NCI-H1930 (cell line): ENCODE measurements at places on chromosomes 12 and 14.

DNA sequence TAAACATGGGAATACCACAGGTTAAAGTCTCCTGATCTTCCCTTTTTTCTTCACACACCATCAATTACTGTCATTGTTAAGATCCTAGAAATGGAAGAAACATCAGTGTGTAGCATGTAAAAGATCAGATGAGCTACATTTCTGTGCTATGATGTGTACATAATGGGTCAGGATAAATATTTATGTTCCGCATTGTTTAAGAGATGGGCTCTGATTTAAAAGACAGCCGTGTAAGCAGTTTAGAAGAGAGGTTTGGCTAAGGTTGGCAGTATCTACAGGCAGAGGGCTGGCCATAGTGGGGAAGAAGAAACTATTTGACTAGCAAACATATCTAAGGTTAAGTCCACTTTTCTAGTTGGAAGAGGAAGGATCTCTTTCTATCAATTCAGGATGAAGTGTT is 49.4 kb downstream of the LRRC9 start:
- no peak for DNase-seq

- DNase-seq: no peak
These were observed 167.9 kb downstream of the FSCB start for GRCh38 chr14:44339231-44339630.

DNA sequence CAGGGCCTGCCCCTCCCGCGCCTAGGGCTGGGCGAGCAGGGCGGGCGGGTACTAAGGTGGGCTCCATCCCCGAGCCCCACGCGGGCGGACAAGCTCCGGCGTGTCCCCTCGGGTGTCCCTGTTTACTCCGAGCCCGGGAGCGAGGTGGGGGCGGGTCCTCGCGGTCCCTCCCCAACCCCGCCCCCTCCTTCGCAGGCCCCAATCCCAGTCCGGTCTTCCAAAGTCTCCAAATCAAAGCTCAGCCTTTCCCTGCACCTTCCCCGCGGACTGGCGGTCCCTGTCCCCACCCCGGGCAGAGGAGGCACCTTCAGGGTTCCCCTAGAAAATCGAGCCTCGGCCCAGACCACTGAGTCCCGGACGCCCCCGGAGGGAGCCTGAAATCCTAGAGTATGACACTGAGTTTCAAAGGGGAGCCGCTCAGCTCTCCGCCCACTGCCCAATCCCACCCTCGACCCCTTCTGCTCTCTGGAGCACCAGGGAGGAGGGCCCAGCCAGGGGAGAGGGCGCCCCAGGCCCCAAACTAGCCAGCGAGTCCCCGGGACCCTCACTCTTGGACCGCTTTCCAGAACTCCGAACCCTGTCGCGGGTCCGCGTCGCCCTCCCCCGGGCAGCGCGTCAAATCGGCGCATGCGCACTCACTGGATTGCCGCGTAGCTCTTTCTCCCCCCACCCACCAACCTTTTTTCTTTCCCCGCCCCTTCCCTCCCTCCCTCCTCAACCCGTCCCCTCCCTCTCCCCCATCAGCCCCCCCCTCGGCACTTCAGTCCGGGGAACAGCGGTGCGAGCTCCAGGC is at the start of gene LRP1:
TSS of gene LRP1 (plus strand) at position 758 of the 793 bp plus-strand sequence. CDS start 482 bp downstream, outside the sequence.
- DNase-seq: peak; percentile 77

DNA sequence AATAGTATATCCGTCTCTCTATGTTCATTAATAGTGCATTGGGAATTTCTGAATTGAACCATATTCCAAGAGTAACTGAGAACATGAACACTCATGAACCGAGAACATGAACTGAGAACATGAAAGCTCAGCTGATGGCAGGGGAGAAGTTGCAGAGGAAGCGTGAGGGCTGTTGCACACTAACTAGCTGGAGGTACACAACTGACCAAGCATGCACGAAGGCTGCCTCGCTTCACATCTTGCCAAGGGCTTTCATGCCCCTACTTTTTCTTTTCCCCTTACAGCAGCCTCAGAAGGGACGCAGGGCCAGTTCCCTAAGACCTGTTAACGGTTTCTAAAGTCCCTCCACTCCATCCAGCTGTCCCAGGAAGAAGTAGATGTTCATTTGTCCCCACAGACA is 4.3 kb downstream of the RNASE1 start:
- DNase-seq: no peak

DNA sequence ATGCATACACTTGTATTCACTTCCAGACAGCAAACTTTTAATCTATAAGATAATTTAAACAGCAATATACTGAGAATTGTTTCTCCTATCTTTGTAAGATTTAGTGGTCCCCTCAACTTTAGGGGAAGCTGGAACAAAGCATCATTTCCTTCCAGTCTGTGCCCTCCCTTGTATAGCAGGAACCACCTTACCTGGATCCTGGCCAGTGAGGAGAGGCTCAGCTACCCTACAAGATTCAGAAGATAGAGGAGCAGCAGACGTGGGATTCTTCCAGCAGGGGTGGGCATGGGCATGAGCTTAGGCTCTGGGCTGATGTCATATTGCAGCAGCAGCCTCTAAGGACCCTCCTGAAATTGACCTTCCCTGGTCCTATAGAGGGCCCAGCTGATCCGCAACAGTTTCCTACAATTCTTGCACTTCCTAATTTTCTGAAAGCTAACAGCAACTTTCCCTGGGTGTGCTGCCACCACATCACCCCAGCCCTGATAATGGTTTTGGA is 21.3 kb downstream of the MOK start:
- no peak for DNase-seq

DNA sequence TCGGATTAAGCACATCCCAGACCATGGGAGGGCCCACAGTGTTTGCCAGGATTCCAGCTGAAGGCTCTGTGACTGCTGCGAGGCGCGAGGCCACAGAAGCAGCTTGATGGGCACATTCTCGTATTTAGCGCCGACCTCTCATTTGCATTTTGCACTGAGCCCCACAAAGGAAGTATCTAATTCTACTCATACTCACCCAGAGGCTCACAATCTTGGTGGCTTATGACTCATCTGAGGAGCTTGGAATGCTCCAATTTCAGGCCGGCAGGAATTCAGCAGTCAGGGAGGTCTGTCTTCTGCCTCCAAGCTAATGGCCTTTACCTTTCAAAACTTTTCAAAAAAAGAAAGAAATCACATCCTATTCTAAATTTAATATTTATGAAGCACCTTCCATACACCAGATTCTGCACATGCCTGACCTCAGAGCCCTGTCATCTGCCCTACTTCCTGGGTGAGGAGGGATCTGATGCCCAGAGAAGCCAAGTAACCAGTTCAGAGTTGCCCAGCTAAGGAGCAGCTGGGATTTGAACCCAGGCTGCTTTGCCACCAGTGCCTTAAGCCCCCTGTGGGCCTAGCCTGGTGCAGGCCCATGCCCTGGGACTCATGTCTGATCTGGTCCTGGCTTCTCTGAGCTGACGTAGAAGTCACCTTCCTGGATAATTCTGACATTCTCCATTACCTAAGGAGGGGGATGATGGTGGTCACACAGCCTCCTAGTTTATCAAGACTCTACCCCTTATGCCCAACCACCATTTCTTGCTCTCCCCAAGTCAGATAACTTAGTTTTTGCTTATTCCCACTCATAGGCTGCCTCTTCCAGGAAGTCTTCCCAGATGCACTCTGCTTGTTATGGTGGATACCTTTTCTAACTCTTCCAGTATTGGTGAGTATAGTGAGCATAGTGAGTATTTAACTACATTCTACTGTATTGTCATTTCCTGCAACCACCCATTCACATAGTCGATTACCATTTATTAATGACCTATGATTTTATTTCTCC is 198.9 kb downstream of the RBM19 start:
- no peak for DNase-seq

GRCh38 chr14:42872786-42873185 is 1266.1 kb downstream of the LRFN5 start:
- DNase-seq: no peak

- DNase-seq: no peak
These were observed 40.8 kb downstream of the SPATA7 start for GRCh38 chr14:88426271-88426670.

DNA sequence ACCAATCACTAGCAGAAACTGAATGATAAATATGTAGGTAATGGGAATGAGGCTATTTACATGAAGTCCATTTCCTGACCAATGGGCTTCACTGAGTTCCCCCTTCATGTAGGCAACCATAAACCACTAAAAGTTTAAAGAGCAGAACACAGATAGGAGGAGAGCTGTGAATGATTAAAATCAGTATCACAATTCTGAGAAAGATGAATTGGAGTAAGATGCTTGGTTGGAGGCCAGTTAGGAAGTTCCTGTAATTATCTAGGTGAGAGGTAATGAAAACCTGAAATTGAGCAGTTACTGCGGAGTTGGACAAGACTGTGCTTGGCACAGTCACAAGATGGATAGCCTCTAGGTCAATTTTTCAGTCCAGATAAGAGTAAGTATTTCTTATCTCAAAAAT is 56.6 kb downstream of the GALNT4 start:
- DNase-seq: no peak

GRCh38 chr12:92558215-92558773 is 144.5 kb upstream of the PLEKHG7 start:
- no peak for DNase-seq

GRCh38 chr12:6074979-6075585 is 49.4 kb downstream of the VWF start:
- no peak for DNase-seq

GRCh38 chr12:44677724-44678123 is 198.4 kb downstream of the NELL2 start:
- DNase-seq: no peak

- no peak for DNase-seq
These were observed 121.9 kb downstream of the PDE3A start for GRCh38 chr12:20490213-20490612.

DNA sequence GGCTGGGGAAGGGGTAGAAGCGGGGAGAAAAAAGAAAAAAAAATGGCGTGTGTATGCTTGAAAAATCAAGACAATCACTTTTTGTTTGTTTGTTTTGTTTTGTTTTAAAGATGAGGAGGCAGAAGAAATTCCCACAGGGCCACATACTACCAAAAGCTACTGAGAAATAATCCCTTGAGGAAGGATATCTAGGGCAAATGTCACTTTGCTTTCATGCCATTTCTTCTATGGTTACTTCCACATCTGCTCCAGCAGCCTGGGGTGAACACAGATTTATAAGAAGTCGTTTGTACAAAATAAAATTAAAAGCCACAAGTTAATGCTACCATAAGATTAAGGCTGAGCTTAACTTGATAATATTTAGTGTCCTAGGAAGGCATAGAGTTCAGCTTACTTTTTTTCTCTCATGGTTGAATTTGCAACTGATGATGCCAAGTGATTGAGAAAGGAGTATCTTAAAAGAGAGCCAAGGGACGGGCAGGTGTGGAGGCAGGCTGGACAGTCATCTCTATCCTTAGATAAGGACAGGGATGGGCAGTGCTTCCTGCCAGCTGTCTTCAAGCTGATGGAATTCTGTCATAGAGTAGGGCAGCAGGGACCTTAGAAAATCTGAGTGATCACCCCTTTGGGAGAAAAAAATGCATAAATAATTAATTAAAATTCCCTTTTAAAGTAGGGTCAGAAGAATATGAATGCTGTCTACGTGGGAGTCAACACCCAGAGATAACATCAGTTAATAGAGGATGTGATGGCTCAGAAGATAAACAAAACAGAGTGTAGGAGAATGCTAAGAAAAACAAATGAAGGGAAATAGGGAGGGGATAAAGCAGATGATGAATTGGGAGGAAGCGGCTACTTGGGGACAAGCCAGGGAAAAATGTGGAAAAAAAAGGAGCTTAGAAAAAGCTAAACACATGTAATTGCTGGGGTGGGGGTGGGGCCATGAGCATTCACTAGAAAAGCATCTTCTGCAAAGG is 57.1 kb downstream of the DYRK2 start:
- DNase-seq: no peak

- DNase-seq: no peak
These were observed 4.9 kb upstream of the WIF1 start for GRCh38 chr12:65125975-65126374.

DNA sequence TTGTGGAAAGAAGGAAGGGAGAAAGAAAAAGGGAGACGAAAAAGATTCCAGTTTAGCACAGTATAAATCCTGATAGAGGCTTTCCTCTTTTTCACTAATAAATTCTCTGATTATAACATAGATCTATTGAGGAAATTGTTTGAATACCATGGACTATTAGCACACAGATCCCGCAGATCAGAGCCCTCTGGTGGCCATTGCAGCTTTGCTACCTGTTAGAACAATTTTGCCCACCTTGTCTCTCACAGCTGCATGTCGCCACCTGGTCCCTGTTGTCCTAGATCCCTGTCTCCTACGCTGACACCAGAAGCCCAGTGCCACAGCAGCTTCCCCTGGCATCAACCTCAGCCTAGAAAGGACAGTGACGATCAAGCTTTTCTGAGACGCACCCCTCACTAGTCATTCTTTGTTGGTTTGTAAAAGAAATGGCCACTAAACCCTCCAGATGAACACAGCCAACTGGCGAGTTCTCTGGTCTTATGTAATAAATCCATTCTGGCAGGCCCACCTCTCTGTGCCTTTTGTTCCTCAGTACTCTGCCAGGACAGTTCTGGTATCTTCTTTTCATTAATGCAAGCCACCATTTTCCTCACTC is 9.9 kb downstream of the GPHB5 start:
- no peak for DNase-seq
